ENCODE measurements at places on chromosomes 4 and X. TPM values are rescaled to one million over a fixed set of nuclear protein-coding genes. Genes with fewer than 3 reads are reported as not detected.

The CLCN4 gene
- not detected for total RNA-seq

The CCDC160 gene
- not detected for total RNA-seq

The UGT2B17 gene
- not detected for total RNA-seq

The COX7B2 gene
- total RNA-seq: not detected

The TLR3 gene
- 0.53 TPM for total RNA-seq

The GABRG1 gene
- not detected for total RNA-seq

The SSX3 gene
- total RNA-seq: not detected

The TMEM255A gene
- not detected for total RNA-seq

The TSPAN6 gene
- total RNA-seq: not detected

The FOXR2 gene
- not detected for total RNA-seq

The SOD3 gene
- total RNA-seq: not detected

The MAGED4 gene
- not detected for total RNA-seq

The ZMAT1 gene
- 6.0 TPM for total RNA-seq

The ADH4 gene
- total RNA-seq: not detected

The FAM200B gene
- total RNA-seq: 25.9 TPM

The SRD5A3 gene
- total RNA-seq: 6.3 TPM

The SLC6A8 gene
- total RNA-seq: 1.5 TPM

The ARFIP1 gene
- 19.1 TPM for total RNA-seq

The SPACA5 gene
- total RNA-seq: not detected

The SPP1 gene
- total RNA-seq: not detected

The HELT gene
- not detected for total RNA-seq

The CXCL1 gene
- total RNA-seq: not detected

The HTRA3 gene
- total RNA-seq: not detected

The ARSJ gene
- not detected for total RNA-seq

The PDE5A gene
- total RNA-seq: 0.48 TPM

The CCDC149 gene
- not detected for total RNA-seq

The SUV39H1 gene
- 24.2 TPM for total RNA-seq

The HTR2C gene
- total RNA-seq: not detected

The ADH1B gene
- not detected for total RNA-seq

The CYSLTR1 gene
- total RNA-seq: 41.8 TPM

The FAT1 gene
- total RNA-seq: 0.20 TPM

The TMEM150C gene
- total RNA-seq: not detected

The QRFPR gene
- not detected for total RNA-seq

The PFKFB1 gene
- total RNA-seq: 0.45 TPM

The MSX1 gene
- total RNA-seq: not detected

The HSFX4 gene
- total RNA-seq: not detected

The IL1RAPL1 gene
- total RNA-seq: not detected

The SH3RF1 gene
- 0.10 TPM for total RNA-seq

The XK gene
- total RNA-seq: not detected

The CT45A3 gene
- total RNA-seq: not detected

The CCNB3 gene
- 0.53 TPM for total RNA-seq

The RXFP1 gene
- not detected for total RNA-seq

The STOX2 gene
- not detected for total RNA-seq

The SSX7 gene
- not detected for total RNA-seq
